ENCODE measurements at places on chromosomes 12 and 14.

DNA sequence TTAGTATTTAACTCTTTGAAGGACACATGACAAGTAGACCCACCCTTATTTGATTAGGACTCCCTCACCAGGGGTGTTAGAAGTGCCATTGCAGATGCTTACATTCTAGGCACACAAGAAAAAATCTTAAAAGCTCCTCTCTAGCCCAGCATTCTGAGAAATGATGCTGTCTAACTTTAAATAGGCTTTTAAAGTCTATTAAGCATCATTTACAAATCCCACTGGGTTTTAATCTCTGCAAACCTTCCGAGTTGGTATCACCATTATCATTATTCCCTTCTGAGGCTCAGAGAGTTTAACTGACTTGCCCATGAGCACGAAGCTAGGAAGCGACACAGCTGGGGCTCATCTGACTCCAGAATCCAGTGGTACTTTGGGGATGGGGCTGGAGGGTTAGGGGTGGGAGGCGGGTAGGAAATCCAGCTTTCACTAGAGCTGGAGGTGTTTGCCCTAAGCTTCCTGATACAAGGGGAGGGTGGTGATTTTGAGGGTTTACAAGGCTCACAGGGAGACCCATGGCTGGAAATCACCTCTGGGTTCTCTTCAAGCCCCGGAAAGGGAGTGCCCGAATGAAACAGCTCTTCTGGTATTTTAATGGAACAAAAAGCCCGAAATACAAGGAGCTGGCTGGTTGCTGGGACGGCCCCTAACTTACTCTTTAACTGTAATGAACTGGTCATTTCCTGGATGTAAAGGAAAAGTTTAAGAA, 109.2 kb upstream of the FUT8 start:
- no peak for DNase-seq

DNA sequence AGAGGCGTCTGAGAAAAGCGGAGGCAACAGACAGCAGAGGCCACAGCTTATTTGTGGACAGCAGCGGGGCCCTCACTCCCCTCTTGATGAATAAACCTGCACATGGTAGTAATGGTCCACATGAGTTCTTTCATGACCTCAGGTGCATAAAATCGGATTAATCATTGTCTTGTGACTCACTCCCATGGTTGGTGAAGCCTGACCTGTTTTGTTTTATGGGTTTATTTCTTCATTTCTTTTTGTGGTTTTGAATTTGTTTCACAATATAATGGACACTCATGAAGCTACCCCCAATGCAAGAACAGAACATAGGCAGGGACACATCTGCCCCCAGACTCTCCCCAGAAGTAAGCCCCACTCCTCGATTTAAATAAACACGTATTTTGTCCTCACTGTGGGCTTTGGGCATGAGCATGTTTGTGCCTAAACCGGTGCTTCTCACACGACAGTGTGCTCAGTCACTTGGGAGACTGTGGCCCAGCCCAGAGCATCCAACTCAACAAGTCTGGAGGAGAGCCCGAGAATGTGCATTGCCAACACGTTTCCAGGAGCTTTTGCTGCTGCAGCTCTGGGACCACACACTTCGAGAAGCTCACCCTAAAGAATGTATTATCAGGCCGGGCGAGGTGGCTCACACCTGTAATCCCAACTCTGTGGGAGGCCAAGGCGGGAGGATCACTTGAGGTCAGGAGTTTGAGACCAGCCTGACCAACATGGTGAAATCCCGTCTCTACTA, 116.1 kb downstream of the SCARB1 start:
- DNase-seq, result no peak

- DNase-seq, result no peak
Observed at GRCh38 chr14:96136371-96137005, 68.2 kb upstream of the BDKRB2 start.

- no peak for DNase-seq
Observed at GRCh38 chr12:75591628-75592027, 80.2 kb upstream of the KRR1 start.

GRCh38 chr12:107243341-107243740, 150.0 kb upstream of the CRY1 start:
- DNase-seq, result no peak

GRCh38 chr14:79453276-79453675, 758.0 kb downstream of the DIO2 start:
- no peak for DNase-seq

DNA sequence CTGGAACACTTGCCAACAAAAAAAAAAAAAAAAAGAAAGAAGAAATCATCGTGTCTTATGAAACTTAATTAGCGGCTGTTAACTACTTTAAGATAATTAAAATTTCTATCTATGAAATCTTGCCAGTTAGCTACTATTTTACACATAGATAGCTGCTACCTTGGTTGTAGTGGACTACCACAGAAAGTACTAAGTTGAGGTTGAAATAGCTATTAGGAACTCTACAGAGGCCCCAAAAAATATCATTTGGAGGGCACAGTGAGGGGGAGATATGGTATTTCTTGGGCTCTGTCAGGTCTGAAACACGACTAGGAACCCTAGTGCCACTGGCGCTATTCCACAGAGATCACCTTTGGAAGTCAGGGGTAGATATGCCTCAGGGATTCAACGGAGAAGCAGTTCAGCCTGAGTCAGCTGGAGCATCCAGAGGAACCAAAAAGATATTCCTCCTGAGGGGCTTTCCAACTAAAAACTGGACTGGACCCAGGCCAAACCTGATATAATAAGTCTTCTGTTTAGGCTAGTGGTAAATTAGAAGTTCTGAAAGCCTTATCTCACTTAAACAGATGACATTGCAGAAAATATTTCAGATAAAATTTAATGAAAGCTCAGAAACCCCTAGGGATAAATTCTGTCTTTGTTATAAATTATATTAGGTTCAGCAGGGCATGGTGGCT, 126.1 kb downstream of the EPS8 start:
- DNase-seq, result no peak

DNA sequence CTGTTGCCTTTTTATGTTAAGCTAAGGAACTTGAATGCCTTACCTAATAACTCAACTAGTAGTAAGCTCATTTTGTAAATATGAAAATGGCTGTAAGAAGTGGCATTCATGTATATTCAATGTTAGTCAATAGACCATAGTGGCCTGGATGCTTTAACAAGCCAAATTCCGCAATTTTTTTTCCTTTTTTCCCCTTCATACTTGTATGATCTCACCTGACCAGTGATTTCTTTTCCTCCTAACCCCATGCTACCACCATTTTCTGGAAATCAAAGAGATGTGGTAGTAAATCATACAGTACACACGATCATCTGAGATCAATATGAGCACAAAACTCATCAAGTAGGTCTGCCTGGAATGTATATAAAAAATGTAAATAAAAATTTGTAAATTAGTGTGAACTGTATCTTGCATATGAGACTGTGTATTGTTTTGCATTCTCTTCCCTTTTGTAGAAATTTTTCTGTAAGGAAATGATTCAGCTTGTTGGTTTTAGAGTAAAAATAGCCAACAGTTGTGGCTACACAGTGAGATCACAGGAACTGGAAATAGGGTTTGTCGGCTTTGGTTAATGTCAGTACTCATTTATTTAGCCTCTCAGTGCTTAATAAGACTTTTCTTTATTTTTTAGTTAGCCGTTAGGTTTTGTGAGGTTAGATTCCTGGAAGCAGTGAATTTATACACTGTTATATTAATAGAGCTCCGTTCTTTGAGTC, 62.5 kb downstream of the ETNK1 start:
- DNase-seq, result no peak

GRCh38 chr12:10243818-10244520, 31.3 kb downstream of the GABARAPL1 start:
- DNase-seq, result no peak

DNA sequence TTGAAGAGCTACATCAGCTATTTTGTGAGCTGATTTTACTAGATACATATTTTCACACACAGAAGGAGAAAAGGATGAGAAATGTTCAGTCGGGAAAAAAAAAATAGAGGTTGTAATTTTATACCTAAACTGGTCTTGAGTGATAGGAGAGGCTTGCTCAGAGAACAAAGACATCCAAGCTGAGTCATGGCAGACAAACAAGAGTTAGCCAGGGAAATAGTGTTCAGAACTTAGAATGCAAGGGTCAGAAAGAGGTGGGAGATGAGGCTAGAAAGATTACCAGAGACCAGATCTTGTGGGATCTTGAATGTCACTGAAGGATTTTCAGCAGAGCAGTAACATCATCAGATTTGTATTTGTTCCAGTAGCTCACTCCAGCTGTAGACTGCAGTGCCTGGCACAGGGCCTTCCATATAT, 121.9 kb upstream of the ATF1 start:
- DNase-seq, result no peak

GRCh38 chr12:124655698-124656516, 88.5 kb upstream of the NCOR2 start:
- no peak for DNase-seq

DNA sequence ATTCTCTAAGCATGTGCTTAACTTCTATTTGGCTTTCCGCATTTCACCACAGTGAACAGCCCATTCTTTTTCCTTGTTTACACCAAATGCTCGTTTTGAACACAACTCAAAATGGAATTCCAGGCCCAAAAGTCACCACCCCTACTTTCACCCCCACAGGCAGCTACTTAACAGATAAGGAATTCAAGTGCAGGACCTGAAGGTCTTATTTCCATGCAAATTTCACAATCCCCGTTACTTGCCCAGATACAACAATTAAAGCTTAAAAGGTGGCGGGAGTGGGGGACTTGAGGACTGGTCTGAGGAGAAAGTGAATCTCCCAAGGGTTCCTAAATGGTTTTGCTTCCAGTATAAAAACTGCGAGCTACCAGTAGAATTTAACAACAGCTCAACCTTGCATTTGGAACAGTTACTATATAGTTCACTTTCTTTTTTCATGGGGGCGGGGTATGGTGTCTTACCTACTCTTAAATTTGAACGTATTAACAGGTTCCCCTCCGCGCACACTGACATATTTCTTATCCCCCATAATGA, 3.7 kb downstream of the USP44 start:
- DNase-seq, result no peak

DNA sequence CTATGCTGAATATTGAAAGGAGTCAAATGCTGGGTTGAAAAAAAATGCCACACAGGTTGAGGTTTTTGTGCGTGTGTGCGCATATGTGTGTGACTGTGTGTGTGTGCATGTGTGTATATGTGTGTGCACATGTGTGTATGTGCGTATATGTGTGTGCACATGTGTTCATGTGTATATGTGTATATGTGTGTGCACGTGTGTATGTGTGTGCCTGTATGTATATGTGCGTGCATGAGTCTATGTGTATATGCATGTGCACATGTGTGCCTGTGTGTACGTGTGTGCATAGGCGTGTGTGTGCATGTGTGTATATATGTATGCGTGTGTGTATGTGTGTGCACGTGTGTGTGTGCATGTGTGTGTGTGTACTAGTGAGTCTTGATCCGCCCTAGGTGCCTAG, 655.7 kb downstream of the AACS start:
- DNase-seq, result no peak

GRCh38 chr14:83883732-83884131, 1646.2 kb upstream of the FLRT2 start:
- no peak for DNase-seq

DNA sequence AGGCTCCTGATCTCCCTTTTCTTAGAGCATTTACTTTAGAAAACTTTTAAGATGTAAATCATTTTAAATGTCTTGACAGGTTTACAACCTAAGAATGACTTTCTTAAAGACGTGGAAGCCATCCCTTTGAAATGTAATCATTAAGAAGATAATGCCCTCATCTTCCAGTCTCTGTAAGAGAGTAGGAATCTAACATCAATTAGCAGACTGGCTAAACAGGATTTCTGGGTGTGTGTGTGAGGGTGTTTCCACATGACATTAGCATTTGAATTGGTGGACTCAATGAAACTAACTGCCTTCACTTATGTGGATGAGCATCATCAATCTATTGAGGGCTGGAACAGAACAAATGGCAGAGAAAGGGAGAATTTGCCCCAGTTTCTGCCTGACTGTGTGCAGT, 329.5 kb downstream of the RPL10L start:
- DNase-seq, result no peak

DNA sequence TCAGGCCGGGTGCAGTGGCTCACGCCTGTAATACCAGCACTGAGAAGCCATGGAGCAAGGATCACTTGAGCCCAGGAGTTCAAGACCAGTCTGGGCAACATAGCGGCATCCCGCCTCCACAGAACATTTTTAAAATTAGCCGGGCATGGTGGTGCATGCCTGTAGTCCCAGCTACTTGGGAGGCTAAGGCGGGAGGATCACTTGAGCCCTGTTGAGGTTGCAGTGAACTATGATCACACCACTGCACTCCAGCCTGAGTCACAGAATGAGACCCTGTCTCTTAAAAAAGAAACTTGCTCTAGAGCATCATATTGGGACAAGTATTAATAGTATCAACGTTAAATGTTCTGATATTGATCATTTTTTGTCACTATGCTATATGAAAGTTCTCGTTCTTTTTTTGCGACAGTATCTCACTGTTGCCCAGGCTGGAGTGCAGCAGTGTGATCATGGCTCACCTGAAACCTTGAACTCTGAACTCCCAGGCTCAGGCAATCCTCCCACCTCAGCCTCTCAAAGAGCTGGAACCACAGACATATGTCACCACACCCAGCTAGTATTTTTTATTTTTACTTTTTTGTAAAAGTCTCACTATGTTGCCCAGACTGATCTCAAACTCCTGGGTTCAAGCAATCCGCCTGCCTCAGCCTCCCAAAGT, 47.7 kb downstream of the CCDC85C start:
- no peak for DNase-seq

- DNase-seq, result no peak
Observed at GRCh38 chr12:93089805-93090569, 160.9 kb upstream of the EEA1 start.

DNA sequence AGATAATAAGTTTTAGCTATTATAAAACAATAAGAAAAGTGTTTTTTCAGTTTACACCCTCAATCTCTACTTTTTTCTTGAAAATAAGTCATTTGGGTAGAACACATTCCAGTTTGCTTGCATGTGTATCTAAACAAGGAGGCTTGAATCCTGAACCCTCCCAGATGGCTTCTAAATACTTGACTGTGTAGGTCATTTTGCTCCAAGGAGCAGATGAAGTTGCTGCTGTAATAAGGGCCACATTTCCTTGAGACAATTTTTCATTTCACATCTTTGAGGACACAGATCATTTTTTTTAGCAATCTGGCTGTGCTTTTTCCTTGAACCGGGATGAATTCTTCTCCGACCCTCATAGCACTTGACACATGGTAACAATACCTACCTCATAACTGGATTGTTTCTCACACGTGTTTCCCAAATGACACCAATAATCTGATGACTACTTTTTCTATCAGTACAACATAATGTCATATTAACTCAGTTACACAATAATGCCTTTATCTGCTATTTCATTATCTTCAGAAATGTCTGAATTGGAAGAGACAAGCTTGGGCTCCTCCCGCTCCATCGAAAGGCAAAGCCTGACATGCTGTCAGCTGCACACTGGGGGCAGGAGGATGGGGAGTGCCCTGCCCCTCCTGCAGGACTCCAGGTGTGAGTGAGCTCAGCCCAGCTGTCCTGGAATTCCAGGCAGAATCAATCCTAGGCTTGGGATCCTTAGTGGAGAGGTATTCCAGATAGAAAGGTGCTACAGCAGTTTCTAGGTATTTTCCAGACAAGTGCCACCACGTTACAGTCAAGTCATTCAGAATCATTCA, 30.9 kb downstream of the GPHB5 start:
- DNase-seq, result no peak

DNA sequence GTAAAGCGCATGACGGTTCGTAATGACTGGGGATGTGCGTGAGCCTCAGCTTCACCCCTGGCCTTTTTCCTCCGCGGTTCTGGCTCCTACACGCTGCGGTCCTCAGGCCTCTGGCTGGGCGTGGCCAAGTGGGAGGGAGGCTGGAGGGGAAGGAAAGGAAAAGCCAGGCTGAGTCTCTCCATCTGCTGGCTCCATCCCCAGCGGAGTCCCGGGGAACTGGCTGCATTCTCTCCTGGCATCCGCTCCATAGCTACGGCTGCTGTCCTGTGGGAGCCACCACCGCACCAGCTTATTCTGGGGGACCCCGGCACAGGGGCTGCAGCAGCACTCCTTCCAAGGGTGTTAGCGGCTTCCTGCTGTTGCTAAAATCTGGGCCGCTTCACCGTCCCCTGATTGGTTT, 68.2 kb upstream of the SLC24A4 start:
- DNase-seq, result no peak

All from activated naive CD4-positive, alpha-beta T cell treated with Interleukin-2 at 50 U/mL for 16 hours (primary cell).